ENCODE measurements at places on chromosomes 5 and 9.

DNA sequence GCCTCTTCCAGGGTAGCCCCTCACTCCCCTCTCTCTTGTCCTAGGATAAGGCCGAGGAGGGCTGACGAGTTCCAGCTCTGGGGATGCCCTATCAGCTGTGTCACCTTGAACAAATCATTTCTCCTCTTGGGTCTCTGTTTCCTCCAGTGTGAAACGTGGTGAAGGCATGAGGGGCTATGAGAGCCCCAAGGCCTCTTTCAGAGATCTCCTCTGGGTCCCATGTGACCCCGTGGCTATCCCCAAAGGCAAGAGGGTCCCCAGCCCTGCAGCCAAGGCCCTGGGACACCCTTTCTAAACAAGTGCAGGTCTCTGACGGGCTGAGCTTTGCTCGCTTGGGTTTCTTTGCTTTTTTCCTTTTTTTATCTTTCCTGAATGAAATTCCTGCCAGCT lies 25.5 kb upstream of the SPTLC1 start:
- no peak for DNase-seq

GRCh38 chr9:79709743-79710674 lies 138.2 kb downstream of the TLE4 start:
- DNase-seq: no peak

GRCh38 chr5:159059722-159060121 lies 40.0 kb downstream of the EBF1 start:
- no peak for DNase-seq

- DNase-seq: no peak
These were observed 21.9 kb downstream of the PTPA start for GRCh38 chr9:129133082-129133481.

GRCh38 chr9:114058688-114059046 lies 19.4 kb downstream of the AMBP start:
- DNase-seq: no peak

- DNase-seq: no peak
These were observed 21.0 kb downstream of the MACROH2A1 start for GRCh38 chr5:135377751-135378680.

- no peak for DNase-seq
These were observed 11.0 kb downstream of the IFNA21 start for GRCh38 chr9:21155501-21155900.

- no peak for DNase-seq
These were observed 76.6 kb downstream of the PAPPA start for GRCh38 chr9:116230051-116230632.

DNA sequence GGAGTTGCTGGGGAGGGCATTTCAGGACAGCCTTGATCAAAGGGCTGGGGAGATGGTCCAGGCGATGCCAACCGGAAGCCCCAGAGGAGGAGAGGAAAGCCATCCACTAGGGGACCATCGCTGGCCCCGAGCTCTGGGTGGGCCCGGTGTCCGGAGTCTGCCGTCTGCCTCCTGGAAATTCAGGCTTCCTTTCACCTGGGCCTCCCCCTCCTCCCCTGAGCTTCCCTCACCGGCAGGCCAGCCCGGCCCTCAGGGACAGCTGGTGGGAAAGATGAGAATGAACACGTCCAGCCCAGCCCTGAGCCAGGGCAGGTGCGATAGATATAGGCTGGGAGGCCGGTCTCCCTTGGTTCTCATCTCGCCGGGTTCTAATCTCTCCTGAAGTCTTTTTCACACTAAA lies 17.2 kb downstream of the IRX4 start:
- DNase-seq: no peak

DNA sequence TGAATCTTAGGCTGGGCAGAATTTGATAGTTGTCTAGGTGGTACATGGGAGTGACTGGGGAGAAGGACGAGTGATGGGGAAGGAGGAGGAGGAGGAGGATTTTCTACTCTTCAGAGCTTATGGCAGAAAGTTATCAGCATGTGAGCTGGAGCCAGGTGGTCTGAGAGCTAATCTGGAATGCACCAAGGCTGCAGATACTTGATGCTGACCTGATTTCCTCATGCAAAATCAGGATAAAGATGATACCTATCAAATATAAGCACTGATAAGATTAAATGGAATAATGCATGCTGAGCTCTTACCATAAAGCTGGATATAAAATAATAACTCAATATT lies 250.4 kb downstream of the SEMA5A start:
- DNase-seq: no peak

- no peak for DNase-seq
These were observed 349.6 kb downstream of the PDE4D start for GRCh38 chr5:59543821-59544442.

DNA sequence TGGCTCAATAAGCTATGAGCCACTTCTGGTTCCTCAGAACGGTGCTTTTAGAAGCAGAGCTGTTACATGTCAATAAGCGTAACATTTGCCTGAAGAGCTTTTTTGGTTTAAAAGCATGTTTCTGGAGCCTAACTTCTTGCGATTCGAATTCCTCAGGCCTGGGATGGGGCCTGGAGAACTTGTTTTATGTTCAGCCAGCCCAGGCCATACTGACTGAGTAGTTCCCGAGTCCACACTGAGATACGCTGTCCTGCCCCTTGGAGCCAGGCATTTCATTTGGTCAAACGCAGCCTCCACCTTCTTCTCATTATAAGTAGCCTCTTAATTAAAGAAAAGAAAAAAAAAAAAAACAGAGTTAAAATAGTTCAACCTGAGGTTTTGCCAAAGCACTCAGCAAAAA lies 260.6 kb upstream of the ANKRD55 start:
- DNase-seq: no peak

- DNase-seq: no peak
These were observed 103.6 kb downstream of the FNBP1 start for GRCh38 chr9:129939431-129939830.

DNA sequence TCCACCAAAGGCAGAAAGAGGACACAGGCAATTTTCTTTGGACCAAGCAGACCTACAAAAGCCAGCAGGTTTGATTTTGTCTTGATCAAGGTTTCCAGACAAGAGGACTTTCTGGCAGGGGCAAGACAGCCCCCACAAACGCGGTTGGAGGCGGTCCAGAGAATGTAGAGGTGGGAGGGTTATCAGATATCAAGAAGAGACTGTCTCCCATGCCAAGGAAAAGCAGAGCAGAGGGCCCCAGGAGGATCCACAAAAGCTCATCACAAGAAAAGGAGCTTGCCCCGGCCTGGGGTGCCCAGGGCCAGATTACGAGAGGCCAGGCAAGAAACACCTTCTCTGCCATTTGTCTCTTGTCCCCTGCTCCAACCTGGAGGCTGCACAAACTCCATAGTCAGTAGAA lies 538.9 kb downstream of the BNC2 start:
- DNase-seq: no peak

GRCh38 chr5:179343719-179344430 lies 1.4 kb downstream of the ADAMTS2 start:
- DNase-seq: no peak

DNA sequence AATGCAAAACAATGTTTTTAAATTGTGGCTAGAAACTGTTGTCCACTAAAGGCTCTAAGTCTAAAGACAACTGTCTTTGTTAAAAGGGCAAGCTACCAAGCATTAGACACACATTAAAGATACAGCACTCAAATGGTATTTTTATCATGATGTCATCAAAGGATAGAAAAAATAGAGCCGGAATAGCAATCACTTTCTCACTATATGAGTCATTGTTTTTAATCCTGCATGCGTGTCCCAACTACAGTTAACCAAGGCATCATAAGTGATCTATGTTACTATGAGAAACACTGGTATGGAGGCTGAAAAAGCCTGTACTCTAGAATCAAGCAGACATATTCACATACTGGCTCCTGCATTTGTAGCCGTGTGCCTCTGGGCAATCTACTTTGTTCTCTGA lies 1.9 kb upstream of the PJA2 start:
- DNase-seq: no peak

- no peak for DNase-seq
These were observed 1236.0 kb downstream of the MAT2B start for GRCh38 chr5:164741376-164741775.

- DNase-seq: no peak
These were observed 17.2 kb upstream of the DIRAS2 start for GRCh38 chr9:90659650-90660364.

DNA sequence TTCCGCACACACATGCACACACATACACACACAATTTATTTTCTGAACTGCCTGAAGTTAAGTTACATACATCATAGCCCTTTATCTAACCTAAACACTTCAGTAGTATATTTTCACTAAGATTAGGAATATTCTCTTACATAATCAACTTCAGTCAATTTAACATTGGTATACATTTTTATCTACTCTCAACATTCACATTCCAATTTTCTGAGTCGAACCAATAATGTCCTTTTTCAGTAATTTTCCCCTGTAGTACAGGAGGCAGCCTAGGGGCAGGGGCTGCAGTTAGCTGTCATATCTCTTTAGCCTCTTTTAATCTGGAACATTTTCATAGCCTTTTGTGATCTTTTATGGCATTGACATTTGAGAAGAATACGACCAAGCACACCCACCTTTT lies 150.1 kb downstream of the DAB2IP start:
- no peak for DNase-seq

GRCh38 chr9:80049096-80049782 lies 477.5 kb downstream of the TLE4 start:
- no peak for DNase-seq

DNA sequence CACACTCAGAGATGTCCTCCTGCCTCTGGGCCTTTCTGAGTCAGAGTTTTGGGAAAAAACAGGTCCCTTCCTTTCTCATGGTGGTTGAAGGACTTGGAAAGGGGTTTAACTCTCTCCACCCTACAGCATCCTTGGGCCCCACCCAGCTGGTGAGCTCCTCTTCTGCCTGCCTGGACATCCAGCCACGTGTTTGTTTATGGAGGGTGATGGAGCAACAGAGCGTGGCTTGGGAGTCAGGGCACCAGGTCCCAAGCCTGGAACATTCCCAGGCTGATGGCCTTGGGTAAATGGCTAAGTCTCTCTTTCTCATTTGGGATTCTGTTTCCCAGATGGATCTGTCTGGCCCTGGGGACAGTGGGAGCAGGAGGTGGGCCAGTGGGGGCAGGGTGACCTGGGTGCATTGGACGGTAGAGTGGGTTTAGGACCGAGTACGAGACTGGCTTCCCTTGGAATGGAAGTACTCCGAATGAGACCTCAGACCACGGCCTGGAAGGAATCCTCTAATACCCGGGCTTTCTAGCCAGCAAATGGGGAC lies 141.1 kb upstream of the IRX2 start:
- DNase-seq: no peak

DNA sequence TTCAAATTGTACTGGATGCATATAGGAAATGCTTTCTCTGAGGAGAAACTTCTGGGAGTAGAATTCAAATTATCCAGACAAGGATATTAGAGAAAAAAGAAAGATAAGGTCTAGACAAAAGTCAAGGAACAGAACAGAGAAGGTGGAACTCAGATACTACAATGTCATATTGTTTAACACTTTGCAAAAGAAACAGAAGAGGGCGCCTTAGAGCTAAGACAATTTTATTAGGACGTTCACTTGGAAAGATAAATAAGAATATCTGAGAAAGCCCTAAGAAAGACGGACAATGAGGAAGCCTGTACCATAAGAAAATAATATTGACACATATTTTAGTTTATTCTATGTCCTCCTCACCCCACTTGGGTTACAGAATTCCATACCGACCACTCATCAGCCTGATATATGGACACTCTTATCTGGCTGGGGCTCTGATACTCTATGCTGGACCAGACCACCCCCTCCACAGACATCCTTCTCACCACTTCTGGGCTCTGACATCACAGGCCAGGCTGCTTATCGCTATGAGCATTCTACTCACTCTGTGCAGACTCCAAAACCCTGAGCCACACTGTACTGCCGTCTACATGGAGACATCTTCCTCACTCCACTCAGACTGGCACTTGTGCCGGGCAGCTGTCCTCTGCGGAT lies 9.1 kb upstream of the AK3 start:
- no peak for DNase-seq

DNA sequence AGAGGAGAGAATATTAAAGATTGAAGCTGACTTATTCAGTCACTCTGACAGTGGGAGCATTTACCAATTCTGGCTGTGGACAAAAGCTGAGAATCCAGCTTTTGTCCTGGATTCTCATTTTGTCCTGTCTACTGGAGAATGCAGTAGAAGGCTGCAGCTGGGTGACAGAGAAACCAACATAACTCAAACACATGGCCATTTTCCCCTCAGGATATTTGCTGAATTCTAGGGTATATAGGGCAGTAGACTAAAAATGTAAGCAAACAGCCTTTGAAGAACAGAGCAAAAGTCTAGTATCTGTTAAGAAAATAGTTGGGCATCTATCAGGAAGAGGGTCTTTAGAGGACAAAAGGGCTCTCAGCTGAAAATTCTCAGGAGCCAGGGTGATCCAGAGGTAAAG lies 20.6 kb downstream of the ZNF484 start:
- DNase-seq: no peak

DNA sequence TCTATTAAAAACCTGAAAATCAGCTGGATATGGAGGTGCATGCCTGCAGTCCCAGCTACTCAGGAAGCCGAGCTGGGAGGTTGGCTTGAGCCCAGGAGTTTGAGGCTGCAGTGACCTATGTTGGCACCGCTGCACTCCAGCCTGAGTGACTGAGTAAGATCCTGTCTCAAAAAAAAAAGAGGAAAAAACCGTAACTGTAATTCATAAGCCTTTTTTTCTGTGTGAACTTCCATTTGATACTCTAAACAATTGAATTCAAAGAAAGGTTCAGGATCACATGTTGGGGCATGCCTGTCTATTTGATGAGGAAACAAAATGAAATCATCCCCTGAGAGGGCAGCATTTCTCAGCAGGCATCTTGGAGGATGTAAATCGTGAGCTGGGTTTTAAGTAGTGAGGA lies 38.8 kb downstream of the ITGA2 start:
- no peak for DNase-seq

- DNase-seq: no peak
These were observed 127.2 kb downstream of the MLLT3 start for GRCh38 chr9:20495098-20495497.

DNA sequence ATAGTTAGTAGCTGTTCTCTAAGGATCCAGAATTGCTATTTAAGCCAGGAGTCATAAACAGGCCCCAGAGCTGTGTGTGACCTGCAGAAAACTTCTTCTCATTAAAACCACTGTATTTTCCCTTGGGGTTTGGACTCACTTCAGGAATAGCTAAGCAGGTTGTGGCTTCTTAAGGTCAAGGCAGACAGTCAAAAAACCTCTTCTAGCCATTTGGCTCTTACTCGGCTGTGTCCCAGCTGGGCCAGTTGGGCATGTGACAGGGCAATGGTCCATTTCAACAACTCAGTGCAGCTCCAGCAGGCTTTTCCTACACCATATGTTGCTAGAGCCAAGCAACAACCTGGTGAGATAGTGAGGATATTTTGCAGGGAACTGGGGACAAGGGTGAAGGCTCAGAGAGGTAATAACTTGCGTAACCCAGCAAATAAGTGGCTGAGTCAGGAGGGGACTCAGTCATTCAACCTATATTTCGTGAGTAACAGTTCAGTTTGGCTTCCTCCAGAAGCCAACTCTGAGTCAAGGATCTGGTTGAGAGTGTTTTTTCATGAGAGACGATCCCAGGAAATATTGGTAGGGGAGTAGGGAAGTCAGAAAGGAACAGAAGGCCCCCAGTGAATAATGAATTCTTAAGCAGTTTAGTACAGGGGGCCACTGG lies 115.4 kb upstream of the PPP2R2B start:
- no peak for DNase-seq

GRCh38 chr5:132134384-132134783 lies 60.8 kb downstream of the CSF2 start:
- DNase-seq: no peak

GRCh38 chr9:85662573-85662972 lies 79.2 kb downstream of the AGTPBP1 start:
- DNase-seq: no peak

- no peak for DNase-seq
These were observed 532.2 kb upstream of the TUSC1 start for GRCh38 chr9:26210338-26210851.

GRCh38 chr5:41670216-41670615 lies 159.8 kb upstream of the PLCXD3 start:
- no peak for DNase-seq

GRCh38 chr9:29285818-29286217 lies 1712.5 kb upstream of the C9orf72 start:
- DNase-seq: no peak

Data from activated T-helper 9 cell treated with anti-CD3 and anti-CD28 coated beads, Interleukin-2, amount 50 U/mL, for 16 hours (primary cell).